ENCODE measurements at places on chromosomes 6 and 20.

DNA sequence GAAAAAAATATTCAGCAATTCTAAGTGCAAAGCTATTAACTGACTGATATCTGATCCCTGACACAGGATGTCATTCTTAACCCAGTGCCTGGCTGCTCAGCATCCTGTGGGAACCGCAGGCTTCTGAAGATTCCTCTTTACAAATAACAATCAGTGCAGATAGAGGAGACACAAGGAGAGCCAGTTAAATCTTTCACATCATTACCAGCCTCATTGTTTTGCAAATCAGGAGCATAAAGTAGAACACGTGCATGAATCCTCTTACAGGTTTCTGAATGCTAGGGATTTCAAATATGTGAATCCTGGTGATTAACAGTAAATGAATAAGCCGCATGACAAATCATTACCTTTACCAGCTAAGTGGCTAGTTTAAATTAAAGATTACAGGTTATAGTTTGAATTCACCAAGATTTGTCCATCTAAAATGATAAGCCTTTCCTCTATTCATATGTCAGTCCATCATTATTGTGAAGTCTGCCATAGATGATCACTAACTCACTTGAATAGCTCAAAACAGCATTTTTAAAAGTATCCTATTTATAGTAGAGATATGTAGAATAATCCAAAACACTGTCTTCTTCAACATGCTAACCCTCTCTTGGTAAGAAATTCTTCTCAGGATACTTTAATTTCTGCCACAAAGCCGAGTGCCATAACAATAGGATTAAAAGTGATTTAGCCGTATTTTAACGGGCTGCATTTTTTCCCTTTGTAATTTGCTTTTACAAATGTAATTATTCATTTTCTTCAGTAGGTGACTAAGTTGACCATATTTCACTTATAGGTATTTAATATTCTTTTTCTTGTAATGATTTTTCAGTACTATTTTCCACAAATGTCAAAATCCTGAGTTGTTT, 367.3 kb upstream of the EPHA7 start:
- no peak for DNase-seq

DNA sequence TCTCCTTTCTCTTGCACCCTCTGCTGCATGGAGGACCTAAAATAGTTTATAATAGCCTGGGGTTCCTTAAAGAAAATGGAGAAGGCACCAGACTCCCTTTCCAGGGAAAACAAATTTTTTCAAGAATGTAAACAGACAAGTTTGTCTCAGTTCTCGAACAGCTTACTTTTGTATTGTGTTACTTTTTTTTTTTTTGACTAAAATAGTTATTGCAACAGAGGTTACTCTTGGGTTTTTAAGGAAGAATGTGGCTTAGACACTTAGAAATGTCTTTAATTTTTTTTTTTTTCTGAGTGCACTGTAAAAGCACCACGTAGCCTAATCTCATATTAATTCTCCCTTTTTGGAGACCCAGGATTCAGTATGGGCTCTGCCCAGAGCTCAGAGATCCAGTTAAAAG, 148.7 kb upstream of the CARMIL1 start:
- DNase-seq: no peak

- no peak for DNase-seq
Observed at GRCh38 chr6:8435845-8436168, 462 bp upstream of the SLC35B3 start.

GRCh38 chr6:143396497-143397226, 53.8 kb downstream of the ADAT2 start:
- DNase-seq: no peak

DNA sequence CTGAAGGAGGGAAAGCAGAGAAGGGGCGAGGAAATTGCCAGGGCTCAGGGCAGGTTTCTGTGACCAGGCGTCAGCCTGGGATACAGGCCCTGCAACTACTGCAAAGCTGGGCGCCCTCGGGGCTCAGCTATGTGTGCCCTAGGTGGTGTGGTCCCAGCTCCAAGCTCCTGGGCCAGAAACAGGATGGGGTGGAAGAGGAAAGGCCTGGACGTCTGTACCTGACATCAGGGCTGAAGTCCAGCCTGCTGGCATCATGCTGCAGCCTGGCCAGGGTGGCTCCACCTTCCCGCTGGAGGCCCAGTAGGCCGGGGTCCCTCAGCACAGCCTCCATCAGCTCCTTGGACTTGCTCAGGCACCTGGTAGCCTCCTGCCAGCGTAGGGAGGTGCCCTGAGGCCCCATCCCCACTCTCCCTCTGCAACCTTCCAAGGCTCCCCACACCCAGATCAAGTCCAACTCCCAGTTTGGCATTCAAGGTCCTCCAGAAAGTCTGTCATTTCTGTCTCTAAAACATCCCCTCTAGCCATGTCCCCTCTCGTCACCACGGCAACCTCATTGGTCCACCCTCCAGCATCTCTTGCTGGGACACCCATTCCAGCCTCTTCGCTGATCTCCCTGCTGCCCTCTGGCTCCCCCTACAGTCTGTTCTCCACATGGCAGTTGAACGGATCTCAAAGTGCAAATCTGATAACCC, 38.2 kb downstream of the KIAA1755 start:
- DNase-seq: peak; percentile 74

DNA sequence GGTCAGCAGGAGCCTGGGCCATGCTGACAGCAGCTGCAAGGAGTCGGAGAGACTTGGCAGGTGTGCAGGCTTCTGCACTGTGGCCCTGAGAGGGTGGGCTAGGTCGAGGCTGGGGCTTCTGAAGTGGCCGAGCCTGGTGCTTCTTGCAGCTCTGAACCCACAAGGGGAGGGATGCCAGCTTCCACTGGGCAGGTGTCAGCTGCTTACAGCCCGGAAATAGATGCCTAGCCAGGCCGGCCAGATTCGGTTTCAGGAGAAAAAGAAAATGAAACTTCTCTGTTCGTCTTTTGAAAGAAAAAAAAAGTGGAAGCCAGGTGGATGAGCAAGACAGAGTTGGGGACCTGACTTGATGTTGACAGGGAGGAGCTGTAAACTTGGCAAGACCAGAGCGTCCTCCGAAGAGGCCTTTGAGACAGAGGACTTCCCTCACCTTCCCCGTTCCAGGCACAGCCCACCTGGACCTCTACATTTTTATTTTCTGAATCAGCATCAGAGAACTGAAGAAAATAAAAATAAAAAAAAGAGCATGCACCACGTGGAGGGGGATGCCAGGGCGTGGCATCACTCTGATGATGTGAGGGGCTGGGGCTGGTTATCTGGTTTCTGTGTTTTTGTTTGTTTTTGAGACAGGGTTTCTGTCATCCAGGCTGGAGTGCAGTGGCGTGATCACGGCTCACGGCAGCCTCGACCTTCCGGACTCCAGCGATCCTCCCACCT, at the start of gene ZBP1:
Gene ZBP1, minus strand, starts transcription at position 153 of the 717 bp plus-strand sequence. Its CDS starts 131 bp downstream, at position 22.
- peak; percentile 86 for DNase-seq

DNA sequence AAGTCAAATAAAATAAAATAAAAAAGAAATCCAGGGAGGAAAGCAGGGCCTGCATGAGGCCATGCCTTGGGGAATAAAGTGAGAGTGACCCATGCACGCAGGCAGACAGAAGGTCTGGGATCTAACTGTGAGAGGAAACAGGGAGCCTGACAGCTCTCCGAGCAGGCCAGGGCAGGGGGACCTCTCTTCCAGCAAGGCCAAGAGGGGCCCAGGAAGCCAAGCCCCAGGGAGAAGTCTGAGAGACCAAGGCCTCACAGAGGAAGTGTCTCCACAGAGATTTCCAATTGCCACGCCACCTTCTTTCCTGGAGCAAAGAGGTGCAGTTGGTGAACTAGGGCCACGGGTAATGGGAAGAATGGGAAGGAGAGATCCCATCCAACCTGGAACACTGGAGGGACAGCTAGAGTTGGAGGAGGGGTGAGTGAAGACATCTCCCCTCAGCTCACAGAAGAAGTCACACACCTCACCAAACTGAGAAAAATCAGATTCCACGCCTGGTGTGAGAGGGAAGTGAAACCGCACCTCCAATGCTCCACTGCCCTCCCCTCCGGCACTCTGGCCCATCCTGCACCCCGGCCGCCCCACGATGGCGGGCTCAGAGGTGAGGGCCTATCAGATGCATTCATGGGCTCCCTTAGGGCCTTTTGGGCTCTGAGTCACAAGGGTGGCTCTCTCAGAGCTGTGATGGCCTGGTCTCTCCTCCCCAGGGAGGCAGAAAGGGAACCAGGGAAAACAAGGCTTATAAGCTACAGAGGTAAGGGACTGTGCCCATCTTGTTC, 25.1 kb upstream of the TAF8 start:
- DNase-seq: no peak

GRCh38 chr6:84050408-84050807, 16.8 kb downstream of the MRAP2 start:
- no peak for DNase-seq

GRCh38 chr20:55004044-55004443, 528.7 kb downstream of the DOK5 start:
- no peak for DNase-seq

- no peak for DNase-seq
Observed at GRCh38 chr6:5208057-5208456, 52.7 kb downstream of the LYRM4 start.

DNA sequence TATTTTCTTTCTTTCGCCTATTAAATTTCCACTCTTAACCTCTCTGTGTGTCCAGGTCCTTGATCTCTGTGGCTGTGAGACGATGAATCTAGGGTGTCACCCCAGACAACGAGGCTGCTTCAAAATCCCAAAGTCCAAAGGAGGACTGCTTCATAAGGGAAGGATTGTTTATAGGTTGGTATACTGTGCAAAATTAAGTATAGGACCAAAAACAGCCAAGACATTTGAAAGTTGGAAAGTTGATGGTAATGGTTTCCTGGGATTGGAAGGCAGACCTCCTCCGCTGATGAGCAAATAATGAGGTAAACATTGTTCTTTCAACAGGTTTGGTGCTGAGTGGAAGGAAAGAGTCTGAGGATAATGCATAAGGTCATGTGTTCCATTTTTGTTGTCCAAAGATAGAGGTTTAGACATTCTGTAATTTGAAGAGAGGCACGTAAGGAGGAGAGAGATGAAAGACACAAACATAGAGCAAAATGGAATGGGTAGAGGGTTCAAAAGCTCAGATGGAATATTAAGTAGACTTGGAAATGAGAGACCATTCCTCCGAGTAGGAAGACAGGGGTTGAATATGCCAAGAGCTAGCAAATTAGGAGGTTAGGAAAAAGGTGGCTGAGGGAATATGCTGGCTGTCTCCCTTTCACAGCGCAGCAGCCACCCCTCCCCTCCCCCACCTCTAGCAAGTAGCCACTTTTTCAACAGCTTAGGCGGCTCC, 24.8 kb downstream of the ZNF311 start:
- DNase-seq: peak; percentile 28

GRCh38 chr6:38336922-38337321, 302.8 kb downstream of the BTBD9 start:
- DNase-seq: no peak

- DNase-seq: no peak
Observed at GRCh38 chr6:73734832-73735453, 38.9 kb downstream of the CD109 start.

- no peak for DNase-seq
Observed at GRCh38 chr20:15512916-15513315, 1060.3 kb downstream of the KIF16B start.

DNA sequence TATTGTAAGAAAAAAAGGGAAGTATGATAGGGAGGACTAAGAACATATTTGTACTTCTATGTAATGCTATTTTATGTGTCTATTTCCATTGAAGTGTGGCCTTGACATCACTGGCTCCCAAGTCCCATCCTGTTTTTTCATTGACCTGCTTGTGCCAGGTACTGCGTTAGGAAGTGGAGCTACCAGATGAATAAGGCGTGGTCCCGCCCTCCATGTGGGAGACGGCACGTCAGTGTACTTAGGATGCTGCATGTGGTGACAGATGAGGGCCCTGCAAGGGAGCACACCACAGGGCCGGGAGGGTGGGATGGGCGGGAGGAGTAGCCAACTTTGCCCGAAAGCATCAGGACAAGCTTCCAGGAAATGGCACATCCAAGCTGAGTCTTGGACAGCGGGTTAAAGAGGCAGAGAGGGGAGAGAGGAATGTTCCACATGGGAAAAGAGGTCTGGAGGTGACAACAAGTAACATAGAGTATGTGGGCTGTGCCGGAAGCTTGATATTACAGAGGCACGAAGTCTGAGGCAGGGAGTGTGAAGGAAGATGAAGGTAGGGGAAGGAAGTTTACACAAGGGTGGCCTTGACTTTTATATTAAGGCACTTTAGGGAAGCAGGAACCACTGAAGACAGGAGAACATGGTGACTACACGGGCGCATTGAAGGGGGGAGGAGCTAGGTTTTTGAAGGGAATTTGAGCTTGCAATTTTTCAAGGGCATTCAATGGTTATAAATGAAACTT, 140.6 kb downstream of the MTHFD1L start:
- DNase-seq: no peak

DNA sequence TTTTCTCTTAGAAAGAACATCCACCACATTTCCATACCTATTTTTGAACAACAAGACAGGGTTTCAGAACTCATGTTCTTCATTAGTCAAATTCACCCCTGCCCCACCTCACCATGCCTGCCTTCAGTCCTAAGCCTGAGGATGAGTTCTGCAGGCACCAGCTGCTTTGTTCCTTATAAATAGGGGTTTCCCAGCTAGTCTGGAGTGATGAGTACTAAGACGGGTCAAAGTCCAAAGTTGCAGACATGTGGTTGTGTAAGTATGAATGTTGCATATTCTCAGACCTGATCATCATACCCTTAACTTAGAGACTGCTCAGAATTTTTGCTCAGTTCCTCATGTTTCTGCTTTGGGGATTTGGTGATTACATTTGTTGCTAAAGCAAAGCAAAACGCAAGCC, 257.7 kb upstream of the CDYL start:
- DNase-seq: no peak

DNA sequence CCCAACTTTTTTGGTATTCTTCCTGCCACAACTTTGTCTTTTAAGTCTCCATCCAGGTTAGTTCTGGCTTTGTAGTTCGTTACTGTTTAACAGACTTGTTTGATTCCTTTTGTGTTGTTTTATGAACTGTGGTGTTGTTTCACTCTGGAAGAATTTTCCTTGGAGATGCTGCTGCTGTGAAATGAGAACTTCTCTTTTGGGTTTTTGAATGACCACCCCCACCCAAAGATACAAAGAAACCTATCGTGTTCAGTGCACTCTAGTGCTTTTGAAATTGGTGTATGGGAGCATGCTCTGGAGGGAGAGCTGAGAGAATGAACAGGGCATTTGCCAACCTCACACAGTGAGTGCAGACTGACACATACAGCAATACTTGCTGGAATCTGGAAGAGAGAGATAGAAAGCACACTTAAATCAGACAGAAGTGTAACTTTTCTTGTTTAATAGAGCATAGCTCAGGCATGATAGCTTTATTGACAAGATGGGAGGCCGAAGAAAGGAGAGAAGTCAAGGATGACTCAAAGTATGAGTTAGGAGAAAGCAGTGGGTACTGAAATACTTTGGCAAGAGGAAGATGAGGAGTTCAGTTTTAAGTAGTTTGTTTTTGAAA, 293.1 kb downstream of the SOX4 start:
- DNase-seq: no peak

Measured in activated naive CD4-positive, alpha-beta T cell treated with anti-CD3 and anti-CD28 coated beads, Interleukin-2, amount 10 ng/mL, durations not matched to agents 7 days and 5 days (primary cell).